ENCODE measurements at places on chromosomes 11 and 22.

DNA sequence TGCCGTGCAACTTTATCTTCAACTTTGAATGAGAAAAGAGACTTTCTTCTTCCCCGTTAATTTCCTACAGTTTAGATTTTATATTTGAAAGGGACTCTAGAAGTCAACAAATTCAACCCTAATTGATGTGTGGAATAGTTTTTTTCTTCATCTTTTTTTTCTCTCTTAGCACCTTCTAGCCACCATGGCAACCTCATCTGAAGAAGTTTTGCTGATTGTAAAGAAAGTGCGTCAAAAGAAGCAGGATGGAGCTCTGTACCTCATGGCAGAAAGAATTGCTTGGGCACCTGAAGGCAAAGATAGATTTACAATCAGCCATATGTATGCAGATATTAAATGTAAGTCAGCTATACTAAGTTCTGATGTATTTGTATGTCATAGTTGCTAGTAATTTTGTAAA, 10.5 kb downstream of the GTF2H1 start:
- DNase-seq, result no peak

- no peak for DNase-seq
These were observed 3.0 kb downstream of the CBLIF start for GRCh38 chr11:59842316-59842715.

- DNase-seq, result no peak
These were observed 52.6 kb downstream of the SWAP70 start for GRCh38 chr11:9716275-9717039.

- DNase-seq, result no peak
These were observed 155.1 kb upstream of the SOX6 start for GRCh38 chr11:16511116-16512114.

- no peak for DNase-seq
These were observed 229.9 kb downstream of the ST3GAL4 start for GRCh38 chr11:126585388-126585773.

DNA sequence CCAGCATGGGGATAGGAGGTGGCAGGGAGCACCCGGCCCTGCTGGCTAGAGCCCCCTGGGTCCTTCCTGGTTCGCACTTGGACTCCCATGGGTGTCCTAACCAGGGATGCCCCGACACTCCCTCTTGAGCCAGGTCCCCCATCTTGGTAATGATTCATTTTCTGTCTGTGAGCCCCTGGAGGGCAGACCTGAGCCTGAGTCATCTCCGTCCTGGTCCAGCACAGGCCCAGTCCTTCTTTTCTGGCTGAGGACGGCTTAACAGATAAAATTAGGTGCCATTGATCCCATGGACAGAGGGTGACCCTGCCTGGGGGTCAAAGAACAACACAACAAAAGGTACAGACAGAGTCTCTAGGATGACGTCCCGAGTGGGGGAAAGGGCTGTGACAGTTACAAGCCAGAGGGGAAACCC, 3.5 kb downstream of the RHOD start:
- no peak for DNase-seq

DNA sequence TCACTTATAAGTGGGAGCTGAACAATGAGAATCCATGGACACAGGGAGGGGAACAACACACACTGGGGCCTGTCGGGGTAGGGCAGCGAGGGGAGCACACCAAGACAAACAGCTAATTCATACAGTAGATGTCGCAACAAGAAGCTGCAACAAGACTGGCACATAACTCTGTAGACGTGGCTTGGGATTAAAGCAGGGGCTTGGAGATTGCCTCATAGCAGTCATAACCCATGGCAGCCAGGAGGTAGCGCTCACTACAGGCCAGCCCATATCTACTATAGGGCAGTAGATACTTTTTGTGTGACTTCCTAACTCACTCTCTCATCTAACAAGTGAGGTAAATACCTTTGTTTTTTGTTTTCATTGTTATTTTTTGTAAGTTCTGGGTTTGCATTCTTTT, 1.7 kb upstream of the OR9G4 start:
- DNase-seq, result no peak

DNA sequence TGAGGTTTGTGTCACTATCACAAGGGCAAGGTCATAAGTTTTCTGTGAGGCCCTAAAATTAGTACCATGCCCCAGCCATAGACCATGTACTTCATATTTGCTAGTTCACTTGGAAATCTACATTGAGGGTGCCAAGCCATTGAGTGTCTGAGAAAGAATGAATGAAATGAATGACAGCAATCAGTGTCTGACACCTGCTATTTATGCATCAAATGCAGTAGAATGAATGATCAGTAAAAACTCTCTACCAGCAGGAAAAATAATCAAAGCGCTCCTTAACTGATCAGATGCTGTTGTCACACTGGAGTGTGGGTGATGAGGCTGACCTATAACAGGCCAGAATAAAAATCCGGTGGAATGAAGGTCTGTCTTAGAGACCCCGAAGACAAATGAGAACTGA, 467.9 kb upstream of the B3GAT1 start:
- no peak for DNase-seq

GRCh38 chr11:72234920-72235319, 9.1 kb downstream of the PHOX2A start:
- no peak for DNase-seq

DNA sequence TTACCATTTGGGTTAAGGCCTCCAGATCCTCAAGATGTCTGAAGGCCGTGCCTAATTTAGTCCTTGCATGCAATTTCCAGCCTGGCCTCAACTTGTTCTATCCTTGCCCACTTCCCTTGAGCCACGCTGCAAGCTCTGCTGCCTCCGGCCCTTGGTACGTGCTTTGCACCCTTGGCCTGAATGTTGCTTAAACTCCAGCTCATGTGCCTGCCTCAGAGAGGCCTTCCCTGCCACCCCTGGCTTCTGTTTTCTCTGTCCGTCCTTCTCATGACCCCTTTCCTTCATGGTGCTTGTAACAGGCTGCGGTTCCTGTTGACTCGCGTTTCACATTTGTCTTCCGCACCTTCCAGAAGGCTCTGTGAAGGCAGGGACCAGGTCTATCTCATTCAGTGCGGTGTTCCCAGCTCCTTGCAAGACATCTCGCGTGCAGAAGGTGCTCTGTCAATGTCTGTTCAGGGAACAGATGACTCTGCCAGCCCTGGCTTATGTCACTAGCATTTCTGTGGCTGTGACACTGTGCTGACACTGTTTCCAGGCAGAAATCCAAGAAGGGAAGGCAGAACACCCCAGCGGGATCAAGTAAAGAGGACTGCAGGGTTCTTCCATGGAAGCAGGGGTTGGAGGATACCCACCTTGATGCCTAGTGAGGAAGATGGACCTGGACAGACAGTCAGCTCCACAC, 61.8 kb downstream of the FBLN1 start:
- DNase-seq, result no peak

DNA sequence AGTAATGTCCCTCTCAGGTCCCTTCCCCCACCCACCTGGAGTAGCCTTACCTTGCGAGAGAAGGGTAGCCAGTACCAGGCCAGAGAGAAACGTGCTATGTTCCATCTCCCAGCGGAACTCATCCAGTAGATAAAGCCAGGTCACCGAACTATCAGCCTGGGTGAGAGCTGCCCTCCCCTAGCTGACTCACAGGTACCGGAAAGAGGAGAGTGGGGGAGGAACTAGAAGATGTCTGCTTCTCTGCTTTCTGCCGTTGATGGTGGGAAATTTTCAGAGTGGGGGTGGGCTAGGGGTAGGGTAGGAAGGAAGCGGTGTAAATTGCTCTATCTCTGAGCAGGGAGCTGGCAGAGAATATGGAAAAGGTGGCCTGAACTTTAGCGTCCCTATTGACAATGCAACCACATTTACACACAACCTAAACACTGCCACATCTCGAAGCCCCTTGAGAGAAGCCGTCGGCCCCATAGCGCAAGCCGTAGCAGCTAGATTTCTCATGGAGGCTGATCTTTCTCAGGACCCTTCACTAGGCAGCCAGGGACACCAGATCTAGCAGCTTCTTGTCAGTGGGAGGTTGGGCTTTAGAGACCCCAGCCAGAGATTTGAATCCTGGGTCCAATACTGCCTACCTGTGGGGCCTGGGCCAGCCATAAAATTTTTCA, at the start of gene CD3D:
CD3D (minus strand) TSS at position 203 of the 659 bp plus-strand sequence; CDS start at position 105, 98 bp downstream.
- no peak for DNase-seq

DNA sequence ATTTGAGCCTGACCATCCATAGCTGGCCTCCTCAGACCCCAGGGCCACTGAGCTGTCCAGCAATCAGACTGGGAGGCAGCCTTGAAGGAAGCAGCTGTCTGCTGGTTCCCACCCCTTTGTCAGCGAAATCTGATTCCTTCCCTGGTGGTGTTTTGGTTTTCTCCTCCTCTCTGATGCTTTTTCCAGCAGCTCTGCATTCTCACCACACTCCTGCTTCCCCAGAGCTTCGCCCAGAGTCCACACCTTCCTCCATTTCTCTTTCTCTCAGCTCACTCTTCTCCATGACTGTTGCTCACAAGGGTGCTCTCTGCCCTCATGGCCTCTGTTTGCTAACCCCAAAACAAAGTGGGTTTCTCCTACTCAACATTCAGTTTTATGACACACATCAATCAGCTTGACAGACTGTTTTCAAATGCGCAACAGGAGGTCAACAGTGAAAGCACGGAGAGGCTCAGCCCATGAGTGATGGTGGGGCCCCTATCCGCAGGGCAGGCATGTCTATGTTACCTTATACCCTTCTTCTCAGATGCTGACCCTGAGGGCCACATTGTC, 130.6 kb upstream of the MTNR1B start:
- no peak for DNase-seq

DNA sequence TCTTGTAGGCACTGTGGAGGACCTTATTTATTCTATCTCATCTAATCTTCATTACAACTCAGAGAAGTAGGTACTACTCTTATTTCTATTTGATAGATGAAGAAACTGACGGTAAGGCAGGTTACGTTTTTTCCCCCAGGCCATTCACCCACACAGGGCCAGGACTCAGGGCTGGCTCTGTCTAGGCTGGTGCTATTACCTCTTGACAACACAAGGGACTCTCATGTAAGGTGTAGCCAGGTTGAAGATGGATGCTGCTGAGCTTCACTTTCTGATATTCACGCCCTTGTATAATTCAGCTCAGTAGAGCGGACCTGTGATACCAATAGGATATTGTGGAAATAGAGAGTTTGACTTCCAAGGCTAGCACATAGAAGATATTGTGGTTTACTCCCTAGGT, 413.1 kb upstream of the NARS2 start:
- DNase-seq, result no peak

- DNase-seq, result no peak
These were observed 38.7 kb downstream of the TPBGL start for GRCh38 chr11:75279273-75279672.

- DNase-seq, result no peak
These were observed 1.4 kb upstream of the GGA1 start for GRCh38 chr22:37607010-37607934.

DNA sequence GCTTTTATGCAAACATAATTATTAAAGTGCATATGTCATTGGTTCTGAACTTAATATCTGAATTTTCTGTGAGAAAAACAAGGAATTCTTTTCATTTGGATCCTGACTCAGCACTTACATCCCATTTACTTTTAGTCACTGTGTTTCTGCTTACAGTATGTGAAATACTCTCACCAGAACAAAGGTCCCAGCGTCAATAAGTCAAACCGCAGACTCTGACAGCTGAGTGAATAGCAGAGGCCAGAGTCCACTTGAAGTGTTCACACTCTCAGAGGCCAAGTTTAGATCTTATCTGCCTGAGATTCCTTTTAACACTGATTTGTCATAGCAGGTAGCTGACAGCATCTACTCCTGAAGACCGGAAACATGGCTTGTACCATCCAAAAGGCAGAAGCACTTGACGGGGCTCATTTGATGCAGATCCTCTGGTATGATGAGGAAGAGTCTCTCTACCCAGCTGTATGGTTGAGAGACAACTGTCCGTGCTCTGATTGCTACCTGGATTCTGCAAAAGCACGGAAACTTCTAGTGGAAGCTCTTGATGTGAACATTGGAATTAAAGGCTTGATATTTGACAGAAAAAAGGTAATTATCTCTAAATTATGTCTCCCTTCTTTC, 14.6 kb downstream of the BBOX1 start:
- no peak for DNase-seq

- no peak for DNase-seq
These were observed 39.3 kb downstream of the PDGFB start for GRCh38 chr22:39205344-39206021.

DNA sequence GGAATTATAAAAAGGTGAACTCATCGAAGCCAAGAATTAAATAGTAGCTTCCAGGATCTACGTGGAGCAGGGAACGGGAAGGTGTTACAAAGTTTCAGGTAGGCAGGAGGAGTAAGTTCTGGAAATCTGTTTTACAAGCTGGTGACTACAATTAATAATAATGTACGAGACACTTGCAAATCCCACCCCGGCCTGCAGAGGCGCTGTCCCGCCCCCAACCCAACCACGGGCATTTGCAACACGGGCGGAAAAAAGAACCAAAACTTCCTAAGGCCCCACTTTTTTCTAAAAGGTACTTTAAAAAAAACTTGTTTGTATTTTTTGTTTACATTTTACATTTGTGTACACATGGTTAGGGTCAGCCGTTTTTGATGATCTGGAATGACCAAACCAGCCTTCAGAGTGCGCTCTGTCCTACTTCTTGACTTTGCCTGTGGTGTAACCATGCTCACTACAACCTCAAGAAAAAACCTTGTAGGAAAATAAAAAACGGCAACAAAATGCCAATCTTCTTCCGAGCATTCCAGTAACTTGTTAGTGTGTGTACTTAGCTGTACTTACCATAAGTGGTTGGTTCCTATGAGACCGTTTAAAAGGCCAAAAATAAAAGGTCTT, 449.6 kb upstream of the B3GAT1 start:
- no peak for DNase-seq

GRCh38 chr11:60314635-60315321, 12.3 kb upstream of the MS4A6E start:
- no peak for DNase-seq

DNA sequence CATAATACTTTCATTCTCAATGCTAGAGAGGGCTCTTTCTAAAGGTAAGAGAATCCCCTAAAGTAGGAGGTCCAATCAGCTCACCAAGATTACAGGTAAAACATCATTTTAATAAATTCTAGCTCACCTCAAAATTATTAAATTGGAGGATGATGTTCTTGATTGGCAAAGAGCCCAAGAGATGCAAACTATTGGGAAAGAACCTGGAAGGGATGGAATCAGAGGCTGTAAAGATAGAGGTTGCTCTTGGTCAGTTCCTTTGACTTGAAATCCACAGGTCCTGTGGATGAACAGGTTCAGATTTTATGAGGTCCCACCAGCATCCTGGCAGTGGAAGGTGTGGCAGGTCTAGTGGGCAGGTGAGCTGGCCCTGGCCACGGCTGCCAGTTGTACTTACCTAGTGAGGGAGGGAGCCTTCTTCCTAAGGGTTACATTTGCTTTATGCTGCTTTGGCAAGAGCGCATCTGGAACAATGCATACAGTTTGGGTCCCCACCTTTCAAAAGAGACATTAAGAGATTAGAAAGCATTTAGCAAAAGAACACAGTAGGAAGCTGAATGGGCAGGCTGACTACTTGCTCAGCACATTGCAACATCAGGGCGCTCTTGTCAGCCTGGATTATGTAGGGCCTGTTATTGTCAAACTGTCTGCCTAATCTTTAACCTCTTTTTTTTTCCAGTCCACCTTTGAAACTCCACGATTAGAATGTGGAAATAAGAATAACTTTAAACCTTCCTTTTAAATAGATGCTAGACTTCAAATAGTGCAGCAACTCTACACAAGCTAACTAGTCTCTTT, 97.0 kb downstream of the RDX start:
- no peak for DNase-seq

GRCh38 chr22:39470451-39471291, 13.9 kb downstream of the MGAT3 start:
- no peak for DNase-seq

GRCh38 chr11:130773244-130773820, 142.9 kb downstream of the SNX19 start:
- no peak for DNase-seq
